Activated T-helper 1 cell treated with anti-CD3 and anti-CD28 coated beads, Interleukin-2, amount 50 U/mL, for 16 hours (primary cell): ENCODE measurements at places on chromosomes 6 and 20.

- no peak for DNase-seq
Observed at GRCh38 chr20:24610341-24611115, 141.1 kb downstream of the SYNDIG1 start.

DNA sequence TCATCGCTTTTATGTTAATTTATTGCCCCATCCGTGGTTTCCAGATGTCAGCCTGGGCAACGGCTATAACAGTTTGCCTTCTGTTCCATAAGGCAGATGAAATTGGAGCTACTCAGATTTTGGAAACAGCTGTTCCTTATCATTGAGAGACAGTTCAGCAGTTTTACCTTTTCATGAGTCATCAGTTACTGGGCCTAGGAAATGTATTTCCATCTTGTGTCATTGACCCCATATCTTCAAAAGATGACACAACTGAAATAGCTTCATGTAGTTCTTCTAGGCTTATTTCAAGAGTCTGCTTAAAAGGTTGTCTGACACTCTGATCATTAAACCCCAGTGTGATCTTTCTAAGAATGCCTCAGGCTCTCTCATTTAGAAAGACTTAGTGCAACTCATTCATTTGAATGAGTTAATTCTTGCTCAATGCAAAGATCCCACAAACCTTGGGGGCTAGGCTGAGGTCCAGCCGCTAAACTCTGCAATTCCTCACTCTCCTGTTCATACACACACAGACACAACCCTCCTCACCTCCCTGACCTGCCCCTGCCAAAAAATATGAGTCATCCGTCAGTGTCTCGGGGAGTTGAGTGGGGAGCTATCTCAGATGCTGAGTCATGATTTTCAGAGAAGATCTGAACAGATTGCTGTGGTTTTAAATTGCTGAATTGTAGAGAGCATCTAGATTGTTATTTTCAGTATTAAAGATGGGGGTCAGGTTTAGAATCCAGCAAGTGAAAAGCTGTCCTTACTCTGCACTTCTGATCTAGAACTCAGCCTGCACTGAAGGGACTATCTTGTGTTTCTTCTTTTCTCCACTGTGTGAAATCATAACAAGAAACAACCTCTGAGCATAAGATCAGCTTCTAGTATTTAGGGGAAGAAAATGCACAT is 61.8 kb downstream of the RPP40 start:
- no peak for DNase-seq

GRCh38 chr6:167689751-167690150 is 137.0 kb upstream of the AFDN start:
- no peak for DNase-seq

GRCh38 chr6:168524571-168525001 is 83.6 kb downstream of the SMOC2 start:
- DNase-seq = no peak

GRCh38 chr20:17848249-17849048 is 120.1 kb downstream of the SNX5 start:
- no peak for DNase-seq

DNA sequence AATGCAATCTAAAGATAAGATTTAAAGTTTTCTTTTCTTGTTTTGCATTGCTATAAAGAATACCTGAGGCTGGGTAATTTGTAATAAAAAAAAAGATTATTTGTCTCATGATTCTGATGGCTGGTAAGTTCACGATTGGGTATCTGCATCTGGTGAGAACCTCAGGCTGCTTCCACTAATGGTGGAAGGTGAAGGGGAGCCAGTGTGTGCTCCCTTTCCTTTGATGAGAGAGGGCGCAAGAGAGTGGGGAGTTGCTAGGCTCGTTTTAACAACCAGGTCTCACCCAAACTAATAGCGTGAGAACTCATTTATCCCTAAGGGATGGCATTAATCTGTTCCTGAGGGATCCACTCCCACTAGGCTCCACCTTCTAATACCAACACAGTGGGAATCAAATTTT is 353.2 kb downstream of the BTBD3 start:
- no peak for DNase-seq

DNA sequence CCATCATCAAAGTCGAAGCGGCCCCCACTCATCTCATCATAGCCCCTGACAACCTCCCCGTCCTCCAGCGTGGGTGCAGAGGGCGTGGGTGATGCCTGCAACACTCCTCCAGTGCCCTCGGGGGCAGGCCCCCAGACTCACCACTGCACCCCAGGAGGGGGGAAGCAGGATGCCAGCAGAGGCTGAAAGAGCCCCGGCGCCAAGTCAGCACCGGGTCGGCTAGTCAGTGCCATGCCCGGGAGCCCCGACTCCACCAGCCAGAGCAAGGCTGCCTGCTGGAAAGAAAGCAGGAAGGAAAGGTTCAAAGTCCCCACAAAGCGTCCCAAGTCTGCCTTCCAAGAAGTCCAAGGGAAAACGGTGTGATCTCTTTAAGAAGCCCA is 324 bp downstream of the JPH2 start:
- no peak for DNase-seq

- no peak for DNase-seq
Observed at GRCh38 chr20:41413169-41413568, 46.6 kb upstream of the EMILIN3 start.

DNA sequence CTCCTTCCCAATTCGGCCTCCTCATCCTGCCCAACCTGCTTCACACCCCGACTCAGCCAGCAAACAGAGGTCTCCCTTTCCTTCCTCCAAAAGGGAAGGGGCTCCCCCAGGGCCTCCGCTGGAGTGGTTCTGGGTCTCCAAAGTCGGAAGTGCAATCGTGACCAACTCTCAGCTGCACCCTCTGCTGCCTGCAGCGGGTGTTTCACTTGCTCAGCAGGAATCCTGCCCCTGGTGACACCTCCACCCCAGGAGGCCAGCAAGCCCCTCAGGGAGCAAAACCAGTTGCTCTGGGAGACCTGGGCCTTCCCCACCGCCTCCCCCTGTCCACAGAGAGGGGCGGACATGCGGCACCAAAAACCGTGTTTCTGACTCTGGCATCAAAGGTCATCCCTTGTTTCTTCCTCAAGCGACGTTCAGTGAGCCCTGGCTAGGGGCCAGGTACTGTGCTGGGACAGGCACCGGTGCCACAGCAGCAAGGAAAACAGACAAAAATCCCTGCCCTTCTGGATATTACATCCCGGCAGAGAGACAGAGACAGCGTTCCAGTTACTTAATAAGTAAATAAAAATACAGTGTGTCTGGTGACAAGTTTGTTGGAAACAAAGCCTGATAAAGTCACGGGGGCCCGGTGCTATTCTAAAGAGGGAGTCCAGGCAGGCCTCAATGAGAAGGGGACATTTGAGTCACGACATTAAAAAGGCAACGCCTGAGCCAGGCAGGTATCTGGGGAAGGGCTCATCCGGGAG is 219.0 kb downstream of the BMP7 start:
- no peak for DNase-seq

DNA sequence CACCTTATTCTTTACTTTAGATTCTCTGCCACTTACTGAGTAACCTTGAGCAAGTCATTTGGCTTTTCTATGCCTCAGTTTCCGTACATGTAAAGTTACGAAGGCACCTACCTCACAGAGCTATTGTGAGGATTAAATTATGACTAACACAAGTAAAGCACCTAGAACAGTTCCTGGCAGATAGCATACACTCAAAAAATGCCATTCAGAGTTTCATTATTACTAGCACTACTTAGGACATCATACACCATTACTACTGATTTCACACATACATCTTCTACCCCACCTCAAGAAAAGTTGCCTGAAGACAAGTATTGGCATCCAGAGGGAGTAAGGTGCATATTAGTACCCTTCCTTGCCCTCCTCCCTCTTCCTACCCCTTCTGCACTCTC is 107.8 kb downstream of the OGFRL1 start:
- DNase-seq = no peak

DNA sequence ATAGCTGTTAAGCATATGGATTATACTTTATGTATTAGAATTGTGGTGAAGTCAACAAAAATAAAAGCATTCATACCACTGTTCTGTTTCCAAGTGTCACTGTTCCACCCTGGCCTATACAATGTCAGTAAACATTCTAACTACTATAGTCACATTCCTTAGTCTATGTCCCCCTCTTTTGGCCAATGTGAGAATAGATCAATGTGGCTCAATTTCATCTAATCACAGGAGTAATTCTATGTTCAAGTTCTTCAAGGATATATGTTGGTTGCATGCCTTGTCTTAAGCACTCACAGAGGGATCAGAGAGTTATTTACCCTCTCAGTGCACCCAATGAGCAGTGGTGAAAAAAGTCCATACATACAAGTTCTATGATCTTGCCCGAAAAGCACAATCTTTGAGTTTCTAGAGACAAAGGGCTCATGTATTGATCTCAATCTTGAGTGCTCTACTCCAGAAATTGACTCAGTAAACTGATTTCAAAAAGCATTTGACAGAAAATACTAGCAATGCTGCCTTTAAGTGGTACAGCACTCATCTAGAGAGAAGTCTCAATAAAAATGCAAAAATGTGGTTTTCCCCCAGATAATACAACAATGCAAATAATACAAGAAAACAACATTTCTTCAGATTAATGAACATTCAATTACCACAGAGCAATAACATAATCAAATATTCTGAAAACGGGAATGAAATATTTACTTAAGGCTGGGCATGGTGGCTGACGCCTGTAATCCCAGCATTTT is 16.5 kb downstream of the SMLR1 start:
- DNase-seq = no peak

GRCh38 chr6:36337814-36338213 is 1.1 kb upstream of the BNIP5 start:
- DNase-seq = no peak

GRCh38 chr20:52534616-52535015 is 343.0 kb upstream of the ZFP64 start:
- no peak for DNase-seq

DNA sequence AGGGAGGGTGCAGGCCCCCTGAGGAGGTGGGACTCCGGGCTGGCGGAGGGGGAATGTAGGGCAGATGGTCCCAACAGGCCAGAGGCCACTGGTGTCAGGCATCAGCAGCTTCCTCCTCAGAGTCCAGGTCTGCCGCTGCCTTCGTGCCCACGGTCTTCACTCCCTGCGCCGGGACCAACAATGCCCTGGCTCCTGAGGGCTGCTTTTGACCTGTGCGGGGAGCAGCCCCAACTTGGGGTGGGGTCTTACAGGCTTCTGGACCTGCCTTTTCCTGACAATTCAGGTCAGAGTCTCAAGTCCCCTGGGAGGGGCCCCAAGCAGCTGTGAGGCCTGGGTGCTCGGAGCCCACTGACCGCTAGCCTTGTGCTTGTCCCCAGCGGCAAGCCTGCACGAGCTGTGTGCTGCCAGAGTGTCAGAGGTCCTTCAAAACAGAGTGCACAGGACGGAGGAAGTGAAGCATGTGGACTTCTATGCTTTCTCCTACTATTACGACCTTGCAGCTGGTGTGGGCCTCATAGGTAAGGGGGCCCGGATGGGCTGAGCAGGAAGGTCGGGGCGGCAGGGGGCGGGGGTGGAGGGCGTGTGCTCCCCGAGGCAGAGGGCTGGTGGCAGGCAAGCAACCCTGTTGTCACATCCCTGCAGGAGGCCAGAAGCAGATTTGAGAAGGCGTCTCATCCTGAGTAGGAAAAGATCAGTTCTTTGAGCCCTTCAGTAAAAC is 25.3 kb upstream of the PYGB start:
- DNase-seq = no peak

- DNase-seq = no peak
Observed at GRCh38 chr6:145508107-145508506, 227.2 kb downstream of the EPM2A start.

GRCh38 chr6:75308250-75308988 is 23.8 kb upstream of the TMEM30A start:
- DNase-seq = no peak

DNA sequence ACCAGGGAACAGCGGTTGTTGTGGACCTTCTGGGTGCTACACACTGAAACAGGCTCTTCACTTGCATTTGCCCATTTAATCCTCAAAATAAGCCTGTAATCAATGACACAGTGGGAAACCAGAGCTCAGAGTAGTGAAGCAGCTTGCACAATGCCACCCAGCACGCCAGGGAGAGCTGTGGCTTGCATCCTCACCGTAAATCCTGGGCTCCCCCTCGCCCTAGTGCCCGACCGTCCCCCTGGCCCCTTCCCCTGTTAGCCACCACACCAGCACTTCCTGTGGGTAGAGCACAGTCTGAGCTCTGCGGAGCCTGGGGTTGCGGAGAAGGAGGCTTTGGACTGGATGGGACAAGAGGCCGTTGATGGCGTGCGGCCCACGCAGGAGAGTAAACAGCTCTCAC is 14.5 kb downstream of the VSTM2L start:
- DNase-seq = no peak

DNA sequence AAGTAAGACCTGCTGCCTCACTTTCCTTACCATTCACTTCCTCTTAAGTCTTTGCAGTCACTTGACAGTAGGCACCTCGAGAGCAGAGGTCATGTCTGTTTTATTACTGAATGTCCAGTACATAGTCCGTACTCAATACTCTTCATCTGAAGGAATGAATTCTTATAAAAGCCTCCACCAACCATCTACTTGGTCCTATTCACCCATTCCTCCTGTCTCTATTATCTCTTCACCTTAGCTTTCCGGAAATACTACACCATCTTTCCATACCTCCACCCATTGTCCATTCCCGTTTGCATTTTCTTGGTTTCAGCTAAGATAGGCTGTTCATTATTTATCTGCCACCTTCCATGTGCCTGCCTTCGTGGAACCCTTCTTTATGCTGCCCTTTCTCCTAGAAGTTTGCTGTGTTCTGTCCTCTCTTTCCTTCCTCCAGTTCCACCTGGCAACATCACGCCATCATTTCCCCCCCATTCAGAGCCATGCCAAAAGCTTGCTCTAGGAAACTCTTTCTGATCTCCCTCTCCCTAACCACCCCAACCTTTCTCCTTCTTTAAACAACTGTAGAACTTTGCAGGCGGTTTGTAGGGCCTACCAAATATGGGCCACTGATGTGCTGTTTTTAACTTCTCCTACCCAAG is 38.3 kb downstream of the ENPP1 start:
- no peak for DNase-seq

- no peak for DNase-seq
Observed at GRCh38 chr20:62918147-62918546, 8.2 kb downstream of the DIDO1 start.

DNA sequence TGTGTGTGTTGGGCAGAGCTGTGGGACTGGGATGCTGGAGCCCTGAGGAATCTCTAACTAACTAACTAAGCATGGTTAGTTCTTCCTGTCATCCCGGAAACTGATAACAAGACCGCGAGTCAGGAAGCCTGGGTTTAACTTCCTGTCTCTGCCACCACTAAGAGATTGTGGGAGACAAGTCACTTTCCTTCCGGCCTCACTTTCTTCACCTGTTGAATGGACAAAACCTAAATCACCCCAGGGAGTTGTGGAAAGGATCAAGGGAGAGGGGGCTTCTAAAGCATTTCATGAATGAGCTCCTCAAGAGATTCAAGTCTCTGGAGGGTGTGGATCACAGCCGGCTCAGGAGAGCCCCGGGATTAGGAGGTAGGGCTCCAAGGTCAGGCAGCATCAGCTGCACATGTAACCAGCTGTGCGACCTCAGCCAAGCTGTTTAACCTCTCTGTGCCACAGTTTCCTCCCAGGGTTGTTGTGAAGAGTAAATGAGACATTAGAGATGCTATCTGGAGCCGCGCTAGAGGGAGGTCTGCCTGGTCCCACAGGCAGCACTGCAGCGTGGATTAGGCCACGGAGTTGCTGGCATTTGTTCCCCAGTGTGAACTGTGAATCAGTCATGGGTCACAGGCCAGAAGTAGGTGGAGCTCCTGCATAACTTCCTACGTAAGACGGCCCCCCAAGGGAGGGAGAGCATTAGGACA is 105.1 kb downstream of the TOX2 start:
- no peak for DNase-seq

GRCh38 chr6:15527838-15528617 is 134.8 kb downstream of the DTNBP1 start:
- DNase-seq = no peak

- DNase-seq = no peak
Observed at GRCh38 chr20:23655491-23656211, 17.9 kb upstream of the CST3 start.

GRCh38 chr20:62840244-62841197 is 21.1 kb downstream of the TCFL5 start:
- DNase-seq = no peak
